ENCODE measurements at places on chromosomes 2 and 18. TPM values are rescaled to one million over a fixed set of nuclear protein-coding genes. Genes with fewer than 3 reads are reported as not detected.
A peak's percentile ranks its signal among the peaks of the same experiment; 100 is the strongest.

Gene HMSD
- 9.1 TPM for total RNA-seq

Gene APCDD1
- total RNA-seq, result not detected

Gene VWA3B
- total RNA-seq, result not detected

DNA sequence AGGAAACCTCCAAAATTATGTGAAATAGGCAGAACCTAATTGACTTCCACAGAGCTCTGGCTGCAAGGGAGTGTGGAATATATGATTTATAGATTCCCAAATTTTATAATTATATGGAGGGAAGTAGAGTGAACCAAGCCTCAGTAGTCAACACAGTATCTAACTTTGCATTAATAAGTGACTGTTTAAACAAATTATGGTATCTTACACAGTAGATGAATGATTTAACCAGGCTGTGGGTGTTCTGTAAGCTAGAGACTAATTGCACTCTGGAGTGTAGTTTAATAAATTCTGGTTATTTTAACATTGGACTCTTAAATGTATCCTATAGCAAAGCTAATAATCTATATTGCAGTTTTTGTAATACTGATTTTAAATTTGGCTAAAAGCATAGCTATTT, 183.5 kb downstream of the KIAA1328 start:
- no peak for DNase-seq

- DNase-seq, result no peak
Measured at GRCh38 chr2:105404736-105405135, 5.9 kb upstream of the FHL2 start.

DNA sequence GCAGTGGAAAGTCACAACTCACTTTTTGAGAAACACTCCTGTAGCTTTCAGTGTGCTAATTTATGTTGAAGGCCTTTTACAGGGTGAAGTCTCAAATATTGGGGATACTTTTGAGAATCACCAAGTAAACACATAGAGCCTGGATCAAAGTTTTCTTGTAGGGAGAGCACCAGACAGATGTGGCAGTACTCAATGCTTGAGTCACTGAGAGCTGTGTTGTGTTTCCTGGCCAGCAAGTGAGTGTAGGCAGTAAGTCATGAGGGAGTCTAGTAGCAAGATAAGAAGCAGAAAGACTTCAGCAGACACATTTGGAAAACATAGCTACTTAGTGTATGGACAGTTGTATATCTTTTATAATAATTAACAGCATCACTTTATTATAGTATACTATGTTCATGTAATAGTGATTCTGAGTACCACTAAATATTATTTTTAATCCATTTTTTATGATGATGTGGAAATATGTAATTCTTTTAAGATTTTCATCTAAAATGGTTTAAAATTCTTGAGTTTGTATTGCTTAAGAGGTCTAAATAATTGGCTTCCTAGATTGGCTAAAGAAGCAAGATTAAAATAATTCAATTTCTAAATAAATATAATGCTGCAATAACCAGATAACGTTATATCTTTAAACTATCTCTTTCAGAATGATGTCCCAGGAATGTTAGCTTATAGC, 12.8 kb downstream of the PSMD1 start:
- no peak for DNase-seq

GRCh38 chr2:204298404-204298803, 246.9 kb upstream of the PARD3B start:
- no peak for DNase-seq

GRCh38 chr18:24176727-24177416, 38.0 kb downstream of the CABYR start:
- DNase-seq, result peak; percentile 26

GRCh38 chr2:191533693-191534180, 144.2 kb upstream of the NABP1 start:
- DNase-seq, result no peak

GRCh38 chr2:199405241-199405640, 52.5 kb downstream of the SATB2 start:
- no peak for DNase-seq

GRCh38 chr2:191552066-191552465, 125.9 kb upstream of the NABP1 start:
- no peak for DNase-seq

DNA sequence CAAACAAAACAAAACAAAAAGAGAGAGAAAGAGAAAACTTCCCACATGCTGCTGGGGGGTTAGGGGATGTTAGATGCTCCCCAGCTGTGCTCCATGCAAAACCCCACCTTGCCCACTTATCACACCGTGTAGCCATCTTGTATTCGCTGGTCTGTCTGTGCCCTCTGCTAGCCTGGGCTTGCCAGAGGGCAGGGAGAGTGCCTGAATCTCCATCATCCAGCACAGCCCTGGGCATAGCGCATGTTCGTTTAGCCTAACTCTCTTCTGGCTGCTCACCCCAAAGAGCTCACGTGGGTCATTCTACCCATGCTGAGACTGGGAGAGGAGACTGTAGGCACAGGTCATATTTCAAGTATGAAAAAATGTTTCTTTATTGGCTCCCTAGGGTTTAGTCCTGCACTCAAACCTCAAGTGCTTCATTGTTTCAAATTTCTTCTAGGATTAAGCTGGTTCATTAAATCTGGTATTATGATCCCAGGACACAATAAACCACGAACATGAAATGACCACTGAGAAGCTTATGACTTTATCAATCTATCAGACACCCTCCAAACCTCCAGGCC, 100.5 kb downstream of the KCNF1 start:
- DNase-seq, result no peak

- DNase-seq, result no peak
Measured at GRCh38 chr2:120852200-120852815, 116.6 kb downstream of the GLI2 start.

- DNase-seq, result no peak
Measured at GRCh38 chr2:112029164-112029563, 25.9 kb upstream of the TMEM87B start.

GRCh38 chr2:143230506-143231253, 101.5 kb downstream of the ARHGAP15 start:
- DNase-seq, result no peak

Measured in activated T-helper 2 cell treated with anti-CD3 and anti-CD28 coated beads, Interferon-gamma antibody, Interleukin-2, Interleukin-4, amounts not matched to agents 10 μg/mL and 5 μg/mL and 100 μg/mL, durations not matched to agents 14 hours and 24 hours and 36 hours (primary cell).